ENCODE measurements at places on chromosomes 4 and X.

DNA sequence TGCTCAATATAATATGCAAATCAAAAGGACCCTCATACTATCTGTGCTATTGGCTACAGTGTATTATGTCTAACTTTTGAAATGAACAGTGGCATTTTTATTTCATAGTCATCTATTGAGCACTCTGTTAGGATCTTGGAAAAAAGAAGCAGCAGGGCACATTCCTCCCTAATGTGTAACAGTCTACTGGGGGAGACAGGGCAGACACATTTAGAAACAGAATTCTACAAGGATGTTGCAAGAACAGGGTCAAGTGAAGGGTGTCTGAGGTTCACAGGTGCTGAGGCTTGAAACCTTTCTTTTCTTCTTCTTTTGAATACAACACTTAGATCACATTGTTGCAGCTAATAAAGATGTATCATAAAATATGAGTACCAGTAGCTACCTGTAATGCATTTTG lies 129.7 kb upstream of the SLC4A4 start:
- DNase-seq = peak; percentile 45

GRCh38 chr4:147933316-147933715 lies 201.4 kb downstream of the ARHGAP10 start:
- no peak for DNase-seq

GRCh38 chrX:122238801-122239200 lies 945.3 kb upstream of the GRIA3 start:
- no peak for DNase-seq

DNA sequence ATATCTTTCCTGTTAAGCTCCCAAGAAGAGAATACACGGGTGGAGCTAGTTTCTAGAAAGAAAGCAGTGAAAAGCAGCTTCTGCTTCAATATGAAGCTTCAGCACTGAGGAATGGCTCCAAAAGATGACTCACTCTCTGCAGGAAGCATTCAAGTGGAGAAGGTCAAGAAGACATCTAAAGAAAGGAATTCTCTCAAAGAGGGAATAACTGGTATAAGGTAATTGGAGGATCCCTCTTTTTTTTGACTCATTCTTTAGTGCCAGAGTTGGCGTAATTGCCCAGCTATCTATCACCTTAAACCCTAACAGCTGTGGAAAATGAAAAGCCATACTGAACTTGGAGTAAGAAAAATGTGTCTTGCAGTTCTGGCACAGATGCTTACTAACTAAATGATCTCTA lies 3.5 kb downstream of the EDA2R start:
- DNase-seq = peak; percentile 40

DNA sequence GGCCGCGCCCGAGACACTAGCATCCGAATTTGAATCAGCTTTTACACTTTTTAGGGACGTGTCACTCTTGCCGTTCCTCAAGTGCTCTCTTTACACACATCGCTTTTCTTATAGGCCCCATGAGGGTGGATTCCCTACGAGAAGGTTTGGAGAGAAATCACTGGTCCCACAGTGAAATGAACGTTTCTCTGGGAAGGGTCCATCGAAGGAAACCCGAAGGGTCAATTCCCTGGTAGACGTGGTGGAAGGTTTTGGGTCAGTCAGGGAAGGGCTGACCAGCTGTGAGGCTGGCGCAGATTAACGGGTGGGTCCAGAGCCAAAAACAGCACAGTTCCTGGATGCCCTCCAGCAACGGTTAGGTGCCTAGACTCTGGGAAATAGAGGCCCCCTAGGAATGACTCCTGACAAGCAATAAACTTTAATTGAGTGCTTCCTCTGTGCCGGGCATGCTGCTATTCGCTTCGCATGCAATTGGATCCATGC lies 35.9 kb downstream of the ETDC start:
- DNase-seq = peak; percentile 36

DNA sequence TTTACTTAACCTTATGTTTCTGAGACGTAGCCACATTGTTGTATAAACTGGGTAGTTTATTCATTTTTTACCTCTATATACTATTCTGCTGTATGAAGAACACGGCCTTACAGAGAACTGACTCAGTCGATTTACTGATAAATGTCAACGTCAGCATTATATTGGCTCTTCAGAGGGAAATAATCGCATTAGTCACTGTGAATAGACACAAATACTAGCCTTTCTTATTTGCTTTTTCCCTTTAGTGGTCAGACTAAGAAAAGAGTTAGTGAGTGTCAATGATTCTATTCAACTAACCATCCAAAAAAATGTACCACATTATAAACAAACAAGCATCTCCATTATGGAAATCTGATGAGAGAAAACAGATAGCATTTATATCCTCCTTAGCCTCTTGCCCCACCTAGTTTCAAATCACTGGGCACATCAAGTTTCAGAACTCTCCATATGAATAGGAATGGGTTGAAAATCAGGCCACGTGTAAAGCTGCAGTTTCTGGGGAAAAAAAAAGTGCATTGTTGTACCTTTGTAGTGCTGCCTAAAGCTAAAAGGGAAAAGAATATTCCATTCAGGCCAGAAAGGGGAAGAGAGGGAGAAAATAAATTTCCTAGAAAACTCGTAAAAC lies 146.7 kb upstream of the VCX3A start:
- DNase-seq = no peak

DNA sequence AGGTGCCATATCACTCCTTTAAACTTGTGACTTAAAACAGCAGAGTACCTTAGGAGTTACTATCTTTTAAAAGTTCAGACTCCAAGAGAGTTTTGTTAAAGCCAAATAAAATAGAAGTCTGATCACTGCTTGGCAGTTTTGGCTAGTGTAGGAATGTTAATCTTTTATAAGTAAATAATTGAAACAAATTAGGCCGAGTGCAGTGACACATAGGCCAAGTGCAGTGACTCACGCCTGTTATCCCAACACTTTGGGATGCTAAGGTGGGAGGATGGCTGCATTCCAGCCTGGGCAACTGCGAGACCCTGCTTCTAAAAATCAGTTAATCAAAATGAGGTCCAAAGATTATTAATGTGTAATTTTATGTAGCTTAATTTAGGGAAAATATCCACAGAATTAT lies 37.2 kb downstream of the WDR44 start:
- no peak for DNase-seq

- no peak for DNase-seq
Observed at GRCh38 chr4:62709618-62710252, 1509.6 kb downstream of the ADGRL3 start.

- peak; percentile 91 for DNase-seq
Observed at GRCh38 chr4:151169223-151169622, 69.8 kb downstream of the RPS3A start.

- DNase-seq = no peak
Observed at GRCh38 chr4:185592845-185593488, 57.7 kb upstream of the PDLIM3 start.

- DNase-seq = no peak
Observed at GRCh38 chr4:18020145-18020670, 1.3 kb downstream of the LCORL start.
